ENCODE measurements at places on chromosomes 3 and 15.

DNA sequence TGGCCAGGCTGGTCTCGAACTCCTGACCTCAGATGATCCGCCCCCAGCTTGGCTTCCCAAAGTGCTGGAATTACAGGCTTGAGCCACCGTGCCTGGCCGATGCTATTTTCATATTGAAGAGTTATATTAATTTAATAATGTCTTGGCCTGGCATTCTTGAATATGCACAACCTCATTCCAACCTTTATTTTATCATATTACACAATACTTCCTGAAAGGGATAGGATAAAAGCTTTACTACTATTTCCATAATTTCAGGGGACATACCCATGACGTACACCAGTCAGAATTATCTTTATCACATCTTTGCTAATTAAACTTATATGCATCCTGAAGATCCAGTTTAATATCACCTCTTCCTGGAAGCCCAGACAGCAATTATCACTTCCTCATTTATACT is 205.3 kb downstream of the ZIC4 start:
- no peak for DNase-seq

GRCh38 chr15:67413770-67414390 is 107.1 kb upstream of the C15orf61 start:
- DNase-seq: peak; percentile 88

DNA sequence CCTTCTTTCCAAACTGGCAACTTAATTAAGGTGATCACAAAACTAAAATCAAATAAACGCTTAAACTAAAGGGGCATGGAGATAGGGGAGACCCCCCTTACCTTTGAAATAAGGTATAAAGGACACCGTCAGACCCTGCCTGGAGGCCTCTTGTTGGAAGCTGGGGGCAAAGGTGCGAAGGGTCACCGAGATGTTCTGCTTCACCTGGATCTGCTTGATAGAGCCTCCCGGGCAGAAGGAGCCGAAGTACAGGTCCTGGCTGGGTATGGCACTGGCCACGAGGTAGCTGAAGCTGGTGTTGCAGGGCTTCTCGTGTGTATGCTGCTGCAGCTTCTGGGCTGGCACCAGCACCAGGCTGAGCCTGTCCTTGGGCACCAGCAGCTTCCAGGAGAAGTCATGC is 53.0 kb downstream of the CDCP1 start:
- no peak for DNase-seq

GRCh38 chr15:67839499-67839928 is 331 bp downstream of the RNU6-1 start:
- peak; percentile 53 for DNase-seq

GRCh38 chr15:92881211-92881754 is 18.8 kb upstream of the CHD2 start:
- no peak for DNase-seq

GRCh38 chr3:112685420-112685819 is 44.5 kb upstream of the CCDC80 start:
- no peak for DNase-seq

- no peak for DNase-seq
These were observed 9.5 kb downstream of the CAV3 start for GRCh38 chr3:8743021-8743601.

- DNase-seq: no peak
These were observed 762 bp downstream of the NCK1 start for GRCh38 chr3:136862617-136863322.

GRCh38 chr3:32577581-32578556 is 7.2 kb upstream of the DYNC1LI1 start:
- no peak for DNase-seq

- DNase-seq: peak; percentile 1
These were observed 119.9 kb upstream of the FHIT start for GRCh38 chr3:61371123-61371522.

GRCh38 chr3:143424874-143425273 is 305.3 kb downstream of the CHST2 start:
- no peak for DNase-seq

DNA sequence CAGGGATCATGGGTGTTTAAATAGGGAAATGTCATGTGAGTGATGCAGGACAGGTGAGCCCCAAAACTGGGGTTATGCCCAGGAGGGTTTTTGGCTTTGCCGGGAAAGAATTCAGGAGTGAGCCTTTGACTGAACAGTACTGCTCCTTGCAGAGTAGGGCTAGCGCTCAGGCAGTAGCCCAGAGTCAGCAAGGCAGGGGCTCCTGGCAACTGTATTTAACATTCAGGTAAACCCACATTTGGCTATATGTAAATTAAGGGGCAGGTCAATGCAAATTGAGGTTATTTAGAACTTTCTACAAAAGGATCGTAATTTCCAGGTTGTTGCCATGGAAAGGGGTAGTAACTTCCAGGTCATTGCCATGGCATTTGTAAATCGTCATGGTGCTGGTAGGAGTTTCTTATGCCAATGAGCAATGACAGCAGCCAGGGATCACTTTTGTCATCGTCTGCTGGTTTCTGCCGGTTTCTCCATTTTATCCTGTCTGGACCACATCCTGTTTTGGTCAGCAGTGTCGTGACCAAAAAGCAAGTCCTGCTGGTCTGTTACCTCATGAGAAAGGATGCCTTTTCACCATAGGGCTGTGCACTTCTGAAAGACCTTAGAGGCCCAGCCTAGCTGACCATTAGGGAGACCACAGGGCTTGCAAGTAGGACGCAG is 24.3 kb downstream of the MTHFS start:
- no peak for DNase-seq

GRCh38 chr15:59437142-59437816 is 707 bp upstream of the FAM81A start:
- no peak for DNase-seq

GRCh38 chr15:60394689-60395097 is 3.1 kb downstream of the ANXA2 start:
- no peak for DNase-seq

GRCh38 chr3:51966486-51966885 is 768 bp downstream of the PCBP4 start:
- DNase-seq: no peak

- no peak for DNase-seq
These were observed 45.0 kb downstream of the BCL2L10 start for GRCh38 chr15:52067545-52067926.

- no peak for DNase-seq
These were observed 40.1 kb downstream of the FBXO22 start for GRCh38 chr15:75943713-75944215.

DNA sequence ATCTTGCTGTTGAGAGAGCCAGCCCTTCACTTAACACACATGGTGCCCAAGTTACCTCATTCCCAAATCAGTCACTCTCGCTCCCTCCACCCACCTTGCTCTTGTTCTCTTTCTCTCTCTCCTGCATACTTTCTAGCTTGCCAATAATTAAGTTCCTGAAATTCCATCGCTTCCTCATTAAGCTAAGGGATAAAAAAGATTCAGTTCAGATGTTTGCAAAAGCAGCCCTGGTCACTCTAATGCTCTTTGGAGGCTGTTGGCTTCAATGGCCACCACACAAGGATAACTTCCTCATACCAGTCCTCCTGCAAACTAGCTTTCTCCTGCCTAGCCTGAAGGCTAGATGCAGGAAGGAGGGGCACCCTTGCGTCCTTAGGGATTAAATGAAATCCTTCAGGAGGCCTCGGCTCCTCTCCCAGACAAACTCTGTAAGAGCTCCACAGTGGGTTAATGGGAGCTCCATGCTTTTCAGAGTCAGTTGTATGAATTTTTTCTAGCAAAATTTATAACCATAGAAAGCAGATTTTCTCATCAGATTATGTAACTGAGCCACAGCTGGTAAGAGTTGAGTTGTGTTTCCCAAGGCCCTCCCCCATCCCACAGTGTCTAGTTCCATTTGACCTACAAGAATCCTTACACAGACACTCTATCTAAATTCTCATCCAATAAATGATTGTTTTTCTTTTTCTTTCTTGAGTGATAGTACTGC is 176.6 kb upstream of the TRIM42 start:
- no peak for DNase-seq

DNA sequence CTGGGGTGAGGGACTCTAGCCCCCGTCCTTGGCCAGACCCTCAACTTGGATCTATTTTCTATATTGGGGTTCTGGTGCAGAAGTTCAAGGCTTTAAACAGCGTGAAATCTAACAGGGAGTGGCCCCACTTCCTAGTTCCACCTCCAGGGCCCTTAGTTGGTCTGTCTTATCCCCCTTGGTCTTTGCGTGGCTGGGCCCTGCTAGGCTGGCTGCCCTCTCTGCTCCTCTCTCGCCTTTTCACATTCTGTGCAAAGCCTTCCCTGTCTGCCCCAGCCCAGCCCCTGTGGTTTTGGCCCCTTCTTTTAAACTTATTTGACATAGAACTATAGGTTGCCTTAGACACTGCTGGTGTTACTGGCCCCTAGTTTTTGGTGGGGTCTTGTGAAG is 5.6 kb downstream of the PPCDC start:
- no peak for DNase-seq

- DNase-seq: peak; percentile 20
These were observed 123.5 kb downstream of the RPLP1 start for GRCh38 chr15:69576035-69576526.

DNA sequence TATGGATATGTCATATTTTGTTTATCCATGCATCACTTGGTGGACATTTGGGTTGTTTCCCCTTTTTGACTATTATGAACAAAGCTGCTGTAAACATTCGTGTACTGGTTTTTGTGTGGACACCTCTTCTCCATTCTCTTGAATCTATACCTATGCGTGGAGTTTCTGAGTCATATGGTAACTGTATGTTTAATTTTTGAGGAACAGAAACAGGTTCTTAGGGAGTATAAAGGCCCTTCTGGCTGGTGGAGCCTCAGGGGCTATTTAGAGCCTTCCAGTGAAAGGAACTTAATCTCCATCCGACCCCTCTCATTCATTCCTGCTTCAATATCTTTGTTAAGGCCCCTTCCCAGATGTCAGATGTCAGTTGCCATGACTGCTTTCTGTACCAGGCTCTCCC is 14.1 kb upstream of the CTXND1 start:
- DNase-seq: no peak

DNA sequence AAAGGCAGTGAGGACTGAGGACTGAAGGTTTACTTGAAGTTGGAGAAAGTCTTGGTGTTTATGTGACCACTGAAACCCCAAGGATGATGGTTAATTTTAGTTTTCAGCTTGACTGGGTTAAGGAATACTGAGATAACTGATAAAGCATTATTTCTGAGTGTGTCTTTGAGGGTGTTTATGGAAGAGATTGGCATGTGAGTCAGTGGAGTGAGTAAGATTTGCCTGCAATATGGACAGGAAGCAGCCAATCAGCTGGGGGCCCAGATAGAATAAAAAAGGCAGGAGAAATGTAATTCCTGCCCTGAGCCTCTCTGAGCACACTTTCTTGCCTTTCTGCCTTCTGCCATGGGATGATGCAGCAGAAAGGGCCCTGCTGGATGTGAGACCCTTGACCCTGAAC is 92.4 kb downstream of the KBTBD8 start:
- peak; percentile 35 for DNase-seq

- DNase-seq: no peak
These were observed 22.4 kb downstream of the CHD2 start for GRCh38 chr15:92922418-92923002.

- DNase-seq: peak; percentile 62
These were observed 84.8 kb downstream of the DCLK3 start for GRCh38 chr3:36679384-36680200.

Data from HS-27A (cell line).